ENCODE measurements at places on chromosomes 12 and 14.

DNA sequence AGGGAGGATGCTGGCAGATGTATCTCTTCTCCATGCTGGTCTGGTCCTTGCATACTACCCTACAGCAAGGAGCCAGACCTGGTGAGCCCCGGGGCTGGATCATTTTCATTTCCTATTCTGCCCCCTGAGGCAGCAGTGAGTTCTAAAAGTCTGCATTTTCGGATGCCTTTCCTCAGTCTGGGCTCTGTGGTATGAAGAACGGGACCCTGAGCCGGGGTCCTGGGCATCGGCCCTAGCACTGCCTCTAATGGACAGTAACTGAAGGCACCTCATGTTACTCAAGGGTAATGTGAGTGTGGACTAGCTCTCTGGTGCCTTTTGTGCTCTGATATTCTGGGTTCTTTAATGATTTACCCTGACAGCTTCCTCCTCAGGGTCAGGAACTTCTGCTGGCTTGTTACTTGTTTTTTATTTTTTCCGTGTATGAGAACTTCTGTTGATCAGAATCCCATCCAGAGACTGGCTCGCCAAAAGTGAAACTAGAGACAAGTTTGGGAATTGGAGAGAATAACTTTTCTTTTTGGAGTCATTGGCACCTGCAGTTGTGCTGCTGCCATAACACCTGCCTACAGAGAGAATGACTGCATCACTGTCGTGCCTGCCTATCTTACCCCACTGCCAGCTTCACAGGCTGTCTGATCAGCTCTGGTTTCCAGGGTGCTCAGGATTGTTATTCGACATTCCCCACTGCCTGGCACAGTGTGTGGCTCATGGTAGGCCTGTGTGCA is 62.3 kb downstream of the SUSD6 start:
- no peak for DNase-seq

DNA sequence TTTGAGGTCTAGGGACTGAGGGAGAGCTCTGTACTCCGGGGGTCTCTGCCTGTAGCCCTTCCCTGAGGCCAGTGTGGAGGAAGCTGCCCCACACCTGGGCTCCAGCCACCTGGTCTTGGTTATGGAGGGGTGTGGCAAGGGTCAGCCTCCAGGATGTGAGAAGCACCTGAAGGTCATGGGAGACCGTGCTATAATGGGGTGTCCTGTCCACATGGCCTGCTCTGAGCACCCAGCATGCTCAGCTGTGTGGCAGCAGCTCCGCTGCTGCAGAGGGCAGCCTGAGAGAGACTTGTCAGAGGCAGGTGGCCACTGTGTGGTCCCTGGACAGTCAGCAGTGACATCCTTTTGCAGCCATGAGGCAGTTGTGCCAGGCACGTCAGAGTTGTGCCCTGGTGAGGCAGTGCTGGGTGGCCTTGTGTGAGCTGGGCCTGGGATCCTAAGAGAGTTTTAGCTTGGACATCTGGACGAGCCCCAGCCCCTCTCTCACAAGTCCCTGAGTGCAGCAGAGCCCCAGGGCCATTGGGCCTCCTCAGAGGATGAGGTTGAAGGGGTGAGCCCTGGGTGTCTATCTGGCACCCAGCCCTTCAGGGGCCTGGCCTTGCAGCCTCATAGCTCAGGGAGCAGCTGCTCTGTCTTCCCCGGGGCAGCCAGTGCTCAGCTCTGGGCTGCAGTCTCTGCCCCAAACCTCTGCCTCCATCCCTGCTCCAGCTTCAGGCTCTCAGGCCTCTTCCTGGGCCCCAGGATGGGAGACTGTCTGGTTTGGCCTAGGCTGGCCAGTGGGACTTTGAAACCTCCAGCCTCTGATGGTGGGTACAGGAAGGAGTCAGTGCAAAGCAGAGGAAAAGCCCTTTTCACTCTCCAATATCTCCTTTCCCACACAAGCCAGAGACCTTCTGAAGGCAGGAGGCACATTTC is 7.4 kb upstream of the ATG101 start:
- no peak for DNase-seq

DNA sequence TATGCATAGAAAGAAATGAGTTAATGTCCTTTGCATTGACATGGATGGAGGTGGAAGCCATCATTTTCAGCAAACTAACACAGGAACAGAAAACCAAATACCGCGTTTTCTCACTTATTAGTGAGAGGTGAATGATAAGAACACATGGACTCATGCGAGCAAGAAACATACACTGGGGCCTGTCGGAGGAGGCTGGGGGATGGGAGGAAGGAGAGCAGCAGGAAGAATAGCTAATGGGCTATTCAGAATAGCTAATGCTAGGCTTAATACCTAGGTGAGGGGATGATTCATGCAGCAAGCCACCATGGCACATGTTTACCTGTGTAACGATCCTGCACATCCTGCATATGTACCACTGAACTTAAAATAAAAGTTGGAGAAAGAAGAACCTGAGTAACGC is 29.1 kb upstream of the SYT1 start:
- no peak for DNase-seq

- no peak for DNase-seq
Observed at GRCh38 chr14:66174453-66174891, 311.7 kb upstream of the CCDC196 start.

- DNase-seq: no peak
Observed at GRCh38 chr14:22848351-22849164, 12.2 kb downstream of the MMP14 start.
